H4 (cell line): ENCODE measurements at places on chromosomes 3 and 15. TPM values are rescaled to one million over a fixed set of nuclear protein-coding genes. Genes with fewer than 3 reads are reported as not detected.

TMEM212 gene
- not detected in 2 replicates for total RNA-seq

A4GNT gene
- total RNA-seq: not detected in 2 replicates

GRCh38 chr3:197583371-197583770 lies 27.6 kb upstream of the BDH1 start:
- DNase-seq: no peak

GRCh38 chr3:41249318-41249717 lies 50.0 kb downstream of the CTNNB1 start:
- no peak for DNase-seq

DNA sequence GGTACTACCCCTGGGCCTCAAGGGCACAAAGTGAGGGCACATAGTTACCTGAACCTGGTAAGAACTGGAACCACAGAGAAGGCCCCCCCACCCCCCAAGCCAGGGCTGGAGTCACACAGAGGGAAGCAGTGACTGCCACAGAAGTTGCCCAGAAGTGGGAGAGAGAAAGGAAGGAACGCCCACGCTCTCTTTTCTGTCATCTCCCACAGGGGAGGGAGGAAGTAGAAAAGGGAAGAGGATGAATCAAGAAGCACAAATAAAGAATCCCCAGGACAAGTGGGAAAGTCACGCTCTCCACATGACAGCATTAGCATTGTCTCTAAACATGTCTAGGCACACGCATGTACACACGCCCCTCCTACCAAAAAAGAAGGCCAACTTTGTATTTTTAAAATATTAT lies 114.7 kb upstream of the FRMD4B start:
- DNase-seq: no peak

DNA sequence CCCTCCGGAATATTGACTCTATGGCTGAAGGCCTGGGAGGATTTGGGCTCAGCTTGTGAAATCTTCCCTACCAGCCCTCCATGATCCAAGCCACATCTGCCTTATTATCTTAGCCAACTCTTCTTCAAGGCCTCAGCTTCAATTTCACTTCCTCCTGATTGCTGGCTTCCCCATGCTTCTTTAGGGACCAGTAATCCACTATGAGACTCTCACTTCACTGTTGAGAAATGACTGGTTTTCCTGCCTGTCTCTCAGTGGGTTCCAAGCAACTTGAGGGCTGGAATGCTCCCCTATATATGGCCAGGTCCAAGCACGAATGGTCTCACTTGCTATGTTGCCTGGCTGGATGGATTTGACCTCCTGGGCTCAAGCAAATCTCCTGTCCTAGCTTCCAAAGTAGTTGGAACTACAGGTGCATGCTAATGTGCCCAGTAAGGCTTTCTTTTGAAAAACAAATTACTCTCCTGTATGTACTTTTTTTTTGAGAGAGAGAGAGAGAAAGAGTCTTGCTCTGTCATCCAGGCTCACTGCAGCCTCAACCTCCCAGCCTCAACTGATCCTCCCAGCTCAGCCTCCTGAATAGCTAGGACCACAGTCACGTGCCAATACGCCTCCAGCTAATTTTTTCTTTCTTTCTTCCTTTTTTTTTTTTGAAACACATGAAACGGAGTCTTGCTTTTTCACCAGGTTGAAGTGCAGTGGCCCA lies 7.9 kb upstream of the PIK3CB start:
- no peak for DNase-seq

DNA sequence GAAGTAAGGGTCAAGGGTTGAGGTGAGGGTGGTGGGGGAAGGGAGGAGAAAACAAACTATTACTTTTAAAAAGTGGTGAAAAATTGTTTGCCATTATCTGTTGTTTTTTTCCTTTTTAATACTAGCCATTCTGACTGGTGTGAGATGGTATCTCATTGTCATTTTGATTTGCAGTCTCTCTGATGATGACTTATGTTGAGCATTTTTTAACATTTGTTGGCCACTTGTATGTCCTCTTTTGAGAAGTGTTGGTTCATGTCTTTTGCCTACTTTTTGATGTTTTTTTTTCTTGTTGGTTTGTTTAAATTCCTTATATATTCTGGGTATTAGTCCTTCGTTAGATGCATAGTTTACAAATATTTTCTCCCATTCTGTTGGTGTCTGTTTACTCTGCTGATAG lies 185.9 kb upstream of the ANKRD28 start:
- no peak for DNase-seq

GRCh38 chr3:71245971-71246880 lies 337.3 kb downstream of the FOXP1 start:
- no peak for DNase-seq
